Esophagus squamous epithelium (tissue), 5 donors: ENCODE measurements at places on chromosomes 6 and 20.

GRCh38 chr6:105537981-105538578 lies 135.2 kb upstream of the PREP start:
- no peak for DNase-seq

DNA sequence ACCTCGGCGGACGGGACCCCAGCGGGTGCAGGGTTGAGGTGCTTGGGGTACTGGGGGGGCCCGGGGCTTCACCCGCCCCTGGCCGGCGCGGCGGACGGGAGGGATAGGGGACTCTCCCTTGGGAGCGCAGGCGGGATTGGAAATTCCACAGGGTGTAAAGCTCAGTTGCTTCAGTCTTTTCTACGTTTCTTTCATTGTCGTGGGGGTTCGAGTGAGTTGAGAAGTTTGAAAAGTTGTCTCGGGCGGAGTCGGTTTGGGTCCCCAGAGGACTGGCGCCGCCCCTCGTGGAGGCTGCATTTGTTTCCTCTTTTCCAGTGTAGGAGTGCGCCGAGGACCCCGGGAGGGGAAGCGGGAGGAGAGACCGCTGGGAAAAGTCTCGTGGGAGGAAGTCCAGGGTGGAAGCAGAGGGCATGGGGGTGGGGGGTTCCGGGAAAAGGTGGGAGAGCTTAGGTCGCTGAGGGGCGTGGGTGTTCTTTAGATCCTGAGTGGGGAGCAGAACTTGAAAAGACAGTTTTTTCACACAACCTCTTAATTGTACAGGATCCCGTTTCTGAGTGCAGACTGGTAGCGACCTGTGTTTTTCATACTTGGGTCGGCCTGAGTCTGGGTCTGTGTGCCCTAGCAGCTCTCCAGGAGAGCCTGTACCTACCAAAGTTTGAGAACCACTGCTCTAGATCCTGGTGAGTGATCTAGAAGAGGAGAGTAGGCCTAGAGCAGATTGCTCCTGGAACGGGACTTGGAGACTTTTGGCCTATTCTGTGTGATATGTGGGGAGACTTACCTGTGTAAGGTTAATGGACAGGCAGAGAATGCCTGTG lies 495 bp downstream of the FAM83B start:
- DNase-seq, result no peak

DNA sequence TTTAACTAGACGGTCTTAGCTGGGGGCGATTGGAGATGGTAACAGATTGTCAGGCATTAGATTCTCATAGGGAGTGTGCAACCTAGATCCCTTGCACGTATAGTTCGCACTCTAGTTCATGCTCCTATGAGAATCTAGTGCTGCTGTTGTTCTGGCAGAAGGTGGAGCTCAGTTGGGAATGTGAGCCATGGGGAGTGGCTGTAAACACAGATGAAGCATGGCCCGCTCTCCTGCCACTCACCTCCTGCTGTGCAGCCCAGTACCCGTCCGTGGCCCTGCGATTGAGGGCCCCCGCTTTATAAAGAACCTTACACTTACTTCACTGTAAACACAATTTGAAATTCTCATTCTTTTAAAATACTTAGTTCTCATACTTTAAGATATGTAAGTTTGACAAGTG lies 339.4 kb downstream of the CDH26 start:
- no peak for DNase-seq

DNA sequence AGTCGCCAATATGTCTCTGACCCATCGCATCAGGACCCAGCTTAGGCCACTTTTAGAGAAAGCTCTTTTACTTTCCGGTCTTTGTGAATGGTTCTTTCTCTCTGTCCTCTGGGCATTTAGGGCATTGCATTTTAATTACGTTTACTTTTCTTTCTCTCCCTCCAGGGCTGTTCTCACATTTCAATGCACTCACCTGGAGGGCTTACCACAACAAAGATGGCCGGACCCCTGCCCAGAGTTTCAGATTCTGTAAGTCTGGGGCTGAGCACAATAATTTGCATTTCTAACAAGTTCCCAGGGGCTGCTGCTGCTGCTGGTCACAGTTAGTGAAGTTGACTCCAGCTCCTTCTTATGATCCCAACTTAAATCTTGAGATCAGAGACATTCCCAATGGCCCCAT lies 3.0 kb downstream of the ANKRD66 start:
- DNase-seq, result no peak

DNA sequence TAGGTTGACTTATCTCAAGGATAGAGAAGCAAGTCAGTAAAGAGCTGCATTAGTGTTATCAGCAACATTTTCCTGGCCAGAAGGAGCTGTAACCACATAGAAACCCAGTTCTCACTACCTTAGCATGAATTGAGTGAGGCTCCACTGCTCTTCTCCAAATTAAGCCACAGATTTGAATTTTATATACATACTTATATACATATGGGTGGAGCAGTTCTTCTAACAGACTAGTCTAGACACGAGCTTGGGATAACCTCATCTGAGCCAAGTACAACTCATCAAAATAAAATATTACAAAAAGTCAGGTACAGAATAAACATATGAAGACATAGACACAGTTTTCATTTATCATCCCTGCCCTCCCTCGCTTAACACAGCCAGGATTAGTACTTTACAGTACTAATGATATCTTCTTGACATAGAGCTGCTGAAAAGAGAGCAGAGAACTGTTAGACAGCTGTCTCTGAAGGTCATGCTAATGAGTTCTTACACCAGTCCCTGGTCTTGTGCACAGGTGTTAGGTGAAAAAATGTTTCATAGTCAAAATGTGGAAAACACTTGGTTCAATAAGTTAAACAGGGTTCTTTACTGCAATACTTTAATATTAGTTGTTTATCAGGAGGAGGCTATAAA lies 147.4 kb upstream of the HTR1E start:
- DNase-seq, result no peak

DNA sequence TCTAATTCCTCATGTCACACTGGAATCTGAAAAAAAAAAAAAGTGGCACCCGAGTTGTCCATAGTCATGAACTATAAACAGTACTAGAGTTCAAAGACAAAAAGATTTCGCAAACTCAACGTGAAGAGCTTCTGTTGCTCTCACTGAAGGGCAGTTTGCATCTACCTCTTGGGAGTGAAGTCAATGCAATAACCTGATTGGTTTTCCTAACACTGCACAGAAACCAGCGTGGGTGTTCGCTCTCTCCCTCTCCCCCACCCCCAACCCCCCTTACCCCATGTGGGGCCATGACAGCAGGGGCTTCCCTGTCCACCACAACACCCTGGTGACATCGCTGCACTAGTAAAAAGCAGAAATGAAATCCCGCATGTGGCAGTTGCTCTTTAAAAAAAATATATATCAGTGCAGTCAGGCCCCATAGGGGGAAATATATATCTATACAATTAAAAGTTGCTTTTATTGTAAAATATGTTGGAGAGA lies 66.9 kb downstream of the GMPR start:
- DNase-seq, result no peak

GRCh38 chr20:32820698-32821377 lies 1.1 kb downstream of the MAPRE1 start:
- no peak for DNase-seq

DNA sequence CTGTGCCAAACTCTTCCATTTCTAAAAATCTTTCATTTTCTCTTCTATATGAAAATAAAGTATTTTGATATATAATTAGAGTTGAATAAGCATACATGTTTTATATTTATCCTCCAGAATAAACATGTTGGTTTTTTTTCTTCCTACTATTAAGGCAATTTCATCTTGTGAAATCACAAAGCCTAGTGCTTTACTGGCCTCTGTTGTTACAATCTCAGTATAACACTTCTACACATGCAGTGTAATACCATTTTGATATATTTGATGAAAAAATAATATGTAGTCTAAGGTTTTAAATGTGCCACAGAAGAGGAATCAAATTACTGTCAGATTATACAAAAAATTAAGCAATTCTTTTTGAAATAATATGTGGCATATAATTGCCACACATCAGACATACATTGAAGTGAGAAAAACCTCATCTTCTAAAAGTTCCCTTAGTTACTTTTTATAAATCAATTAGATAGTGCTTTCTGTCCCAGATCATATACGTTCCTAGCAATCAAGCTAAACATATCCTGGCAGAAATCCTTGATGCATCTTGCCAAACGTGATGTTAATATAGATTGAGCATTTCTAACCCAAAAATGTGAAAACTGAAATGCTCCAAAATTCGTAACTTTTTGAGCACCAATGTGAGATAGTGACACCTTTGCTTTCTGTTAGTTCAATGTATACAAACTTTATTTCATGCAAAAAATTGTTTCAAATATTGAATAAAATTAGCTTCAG lies 225.1 kb upstream of the MANEA start:
- DNase-seq, result no peak

GRCh38 chr6:52990342-52990741 lies 4.7 kb downstream of the GSTA4 start:
- DNase-seq, result no peak

GRCh38 chr20:571754-572441 lies 28.3 kb upstream of the CSNK2A1 start:
- no peak for DNase-seq

DNA sequence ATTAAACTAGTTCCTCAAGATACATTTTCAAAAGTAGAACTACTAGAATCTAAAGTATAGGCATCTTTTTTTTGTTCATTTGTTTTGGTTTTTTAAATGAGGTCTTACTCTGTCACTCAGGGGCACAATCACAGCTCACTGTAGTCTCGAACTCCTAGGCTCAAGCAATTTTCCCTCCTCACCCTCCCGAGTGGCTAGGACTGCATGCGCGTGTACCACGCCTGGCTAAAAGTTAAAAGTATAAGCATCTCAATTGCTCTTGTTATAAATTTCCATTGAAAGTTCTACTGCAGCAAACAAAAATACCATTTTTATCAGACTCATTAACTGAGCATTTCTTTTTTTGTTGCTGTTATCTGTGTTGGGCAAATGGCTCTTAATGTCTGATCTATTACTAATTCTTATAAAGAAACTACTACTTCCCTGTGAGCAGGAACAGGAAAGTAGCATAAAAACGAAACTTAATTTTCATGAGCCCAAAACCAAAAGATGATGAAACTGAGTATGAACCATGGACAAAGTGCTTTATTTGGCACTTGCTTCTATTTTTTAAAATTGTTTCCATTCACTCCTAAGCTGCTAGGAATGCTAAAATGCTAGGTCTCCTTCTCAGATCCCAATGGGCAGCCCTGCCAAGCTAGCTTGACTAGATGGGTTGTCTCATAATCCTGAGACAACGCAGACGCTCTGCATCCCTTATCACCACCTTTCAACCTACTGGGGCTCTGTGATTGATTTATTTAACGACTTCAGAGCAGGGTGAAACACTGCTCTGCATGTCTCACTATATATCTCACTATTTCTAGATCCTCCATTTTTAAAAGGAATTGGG lies 36.9 kb downstream of the TRPC4AP start:
- no peak for DNase-seq

- DNase-seq, result no peak
These were observed 161.3 kb upstream of the GGTLC1 start for GRCh38 chr20:24149881-24150307.
